ENCODE measurements at places on chromosomes 5 and 9.

- DNase-seq = no peak
Measured at GRCh38 chr9:5872511-5872910, 18.2 kb upstream of the MLANA start.

DNA sequence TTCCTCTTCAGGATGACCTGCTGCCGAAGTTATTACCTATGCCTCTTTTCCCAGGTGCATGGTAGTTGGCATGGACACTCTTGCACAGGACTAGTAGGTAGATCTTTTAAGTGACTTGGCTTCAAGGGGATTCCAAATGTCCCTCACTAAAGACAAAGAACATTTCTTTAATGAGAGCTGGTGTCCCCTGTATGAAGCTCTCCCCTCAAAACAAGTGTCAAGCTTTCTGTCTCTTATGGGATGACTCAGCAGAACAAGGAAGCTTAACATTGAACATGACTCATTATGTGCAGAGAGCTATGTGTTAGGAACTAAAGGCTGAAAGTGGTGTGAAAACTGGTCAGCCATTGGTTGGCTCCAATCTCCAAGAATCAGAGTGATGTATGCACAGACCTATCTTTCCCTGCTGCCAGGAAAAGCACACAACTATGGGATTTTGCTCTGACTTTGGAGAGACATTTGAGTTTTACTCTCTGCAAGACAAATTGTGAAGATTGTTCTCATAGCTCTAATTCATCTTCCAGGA lies 120.5 kb downstream of the PRDM6 start:
- DNase-seq = no peak

- no peak for DNase-seq
Measured at GRCh38 chr5:95130941-95131340, 154.0 kb downstream of the MCTP1 start.

- DNase-seq = no peak
Measured at GRCh38 chr5:177592905-177593304, 902 bp downstream of the TMED9 start.

DNA sequence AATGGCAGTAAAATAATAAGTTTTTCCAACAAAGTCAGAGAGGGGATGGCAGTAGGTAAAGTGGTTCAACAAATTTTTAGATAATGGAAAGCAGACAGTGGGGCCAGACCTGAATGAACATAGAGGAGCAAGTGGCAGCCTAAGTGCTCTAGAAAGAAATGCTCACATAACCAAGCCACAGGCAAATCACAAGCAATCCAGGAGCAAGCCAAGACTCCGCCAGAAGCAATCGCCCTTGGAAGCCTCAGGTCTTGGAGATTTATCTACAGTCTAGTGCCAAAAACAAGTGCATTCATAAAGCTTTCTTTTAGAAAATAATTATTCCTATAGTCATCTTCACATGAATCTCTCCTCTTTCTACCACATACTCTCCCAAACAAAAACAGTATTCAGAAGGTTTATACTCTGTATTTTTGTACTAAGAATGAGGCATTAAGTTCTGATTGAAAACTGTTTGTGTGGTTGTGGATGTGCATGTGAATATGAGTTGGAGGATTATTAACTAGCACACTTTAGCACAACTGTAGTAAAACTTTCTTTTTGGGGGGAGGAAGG lies 375.5 kb downstream of the CDH9 start:
- DNase-seq = no peak

GRCh38 chr5:154673506-154673905 lies 81.7 kb upstream of the LARP1 start:
- DNase-seq = no peak

DNA sequence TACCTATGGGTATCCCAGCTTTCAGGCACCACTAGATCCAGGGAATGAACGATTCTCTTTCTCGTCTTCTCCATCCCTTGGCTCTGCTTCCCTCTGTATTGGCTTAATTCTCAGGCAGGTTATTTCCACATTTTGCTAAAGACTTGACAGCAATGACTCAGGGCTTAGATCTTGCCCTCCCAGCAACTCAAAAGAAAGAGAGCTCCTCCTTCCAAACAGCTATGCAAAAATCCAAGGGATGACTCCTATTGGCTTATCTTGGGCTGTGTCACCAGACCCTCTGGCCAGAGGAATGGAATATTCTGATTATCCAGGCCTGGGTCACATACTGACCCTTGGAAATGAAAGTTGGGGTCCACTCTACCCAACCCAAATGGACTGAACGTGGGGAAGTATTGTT lies 270.2 kb downstream of the NTRK2 start:
- no peak for DNase-seq

DNA sequence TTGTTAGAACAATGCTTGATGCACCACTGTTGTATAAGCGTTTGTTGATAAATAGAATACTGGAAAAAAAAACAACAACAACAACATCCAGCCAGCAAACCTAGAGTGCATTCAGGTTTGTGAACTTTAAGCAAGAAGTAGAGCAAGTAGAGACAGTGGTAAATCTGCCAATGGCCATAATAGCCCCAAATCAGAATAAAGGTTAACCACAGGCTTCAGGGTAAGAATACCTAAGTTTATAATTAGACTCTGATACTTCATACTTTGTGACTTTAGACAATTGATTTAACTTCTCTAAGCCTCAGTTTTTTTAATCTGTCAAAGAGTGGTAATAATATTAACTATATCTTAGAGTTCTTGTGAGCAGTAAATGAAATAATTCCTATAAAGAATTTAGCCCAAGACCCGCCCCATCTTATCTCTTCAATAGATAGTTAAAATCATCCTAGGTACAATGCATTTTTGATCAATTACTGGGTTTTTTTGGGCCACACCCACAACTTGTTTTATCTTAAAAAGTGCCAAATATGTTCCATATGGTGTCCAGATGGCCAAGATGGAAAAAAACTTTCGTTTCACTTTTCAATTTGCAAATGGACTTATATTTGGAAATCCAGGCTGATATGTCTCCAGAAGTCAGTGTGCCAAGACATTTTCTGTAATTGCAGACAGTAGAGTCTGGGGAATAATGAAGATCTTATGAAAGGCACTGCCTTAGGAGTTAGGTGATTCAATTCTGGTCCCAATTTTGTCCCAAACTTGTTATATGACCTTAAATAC lies 24.5 kb upstream of the DPYSL3 start:
- DNase-seq = no peak

DNA sequence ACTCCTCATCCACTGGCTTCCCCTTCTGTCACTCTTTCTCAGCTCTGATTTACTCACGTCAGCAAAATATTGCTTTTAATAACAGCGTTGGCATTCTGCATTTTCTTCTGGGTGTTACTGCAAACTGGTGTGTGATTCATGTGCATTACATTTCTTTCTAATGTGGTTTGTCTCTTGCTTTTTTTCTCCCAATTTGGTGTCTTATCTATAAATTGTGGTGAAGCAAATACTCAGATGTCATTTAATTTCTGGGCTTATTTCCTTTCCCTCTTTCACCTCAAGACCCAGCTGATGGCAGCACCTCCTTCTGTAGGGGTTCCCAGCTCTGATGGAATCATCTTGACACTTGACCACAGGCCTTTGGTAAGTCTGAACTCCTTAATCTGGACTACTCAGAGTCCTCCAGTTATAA lies 180.7 kb upstream of the ZNF618 start:
- no peak for DNase-seq

GRCh38 chr5:171893290-171893886 lies 107.8 kb downstream of the SMIM23 start:
- no peak for DNase-seq

DNA sequence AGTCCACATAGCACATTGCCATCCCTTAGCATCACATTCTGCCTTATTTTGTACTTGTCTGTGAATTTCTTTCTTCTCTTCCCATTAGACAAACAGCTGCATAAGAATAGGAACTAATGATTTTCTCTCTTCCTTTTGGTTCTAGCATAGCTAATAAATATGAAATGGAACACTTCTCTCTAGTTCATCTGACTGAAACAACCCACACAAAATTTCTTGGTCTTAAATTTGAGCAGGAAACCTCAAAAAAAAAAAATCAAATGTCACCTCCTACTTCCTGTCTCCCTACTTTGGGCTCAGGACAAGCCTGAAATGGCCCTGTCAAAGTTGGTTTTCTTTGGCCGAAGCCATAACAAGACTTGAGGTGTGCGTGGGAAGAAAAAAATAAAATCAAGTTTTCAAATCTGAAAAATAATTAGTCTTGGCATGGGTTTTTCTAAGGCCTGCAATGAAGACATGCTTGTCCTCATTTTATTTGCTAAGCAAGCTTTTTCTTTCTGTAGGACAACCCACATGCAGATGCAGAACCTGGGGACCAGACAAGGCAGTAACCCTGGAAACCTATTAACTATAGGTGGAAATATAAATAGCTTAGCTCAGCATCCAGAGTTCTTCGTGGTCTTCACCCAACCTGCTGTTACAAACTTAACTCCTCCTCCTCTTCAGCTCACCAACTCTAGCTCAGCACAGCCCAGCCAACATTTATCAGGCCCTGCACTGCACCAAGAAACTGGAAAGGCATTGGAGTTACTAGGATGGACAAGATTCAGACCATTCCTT lies 523.5 kb upstream of the KLF4 start:
- no peak for DNase-seq

- DNase-seq = no peak
Measured at GRCh38 chr9:91419222-91420191, 4.1 kb downstream of the NFIL3 start.

GRCh38 chr9:127732444-127732843 lies 2.6 kb downstream of the TOR2A start:
- DNase-seq = no peak

DNA sequence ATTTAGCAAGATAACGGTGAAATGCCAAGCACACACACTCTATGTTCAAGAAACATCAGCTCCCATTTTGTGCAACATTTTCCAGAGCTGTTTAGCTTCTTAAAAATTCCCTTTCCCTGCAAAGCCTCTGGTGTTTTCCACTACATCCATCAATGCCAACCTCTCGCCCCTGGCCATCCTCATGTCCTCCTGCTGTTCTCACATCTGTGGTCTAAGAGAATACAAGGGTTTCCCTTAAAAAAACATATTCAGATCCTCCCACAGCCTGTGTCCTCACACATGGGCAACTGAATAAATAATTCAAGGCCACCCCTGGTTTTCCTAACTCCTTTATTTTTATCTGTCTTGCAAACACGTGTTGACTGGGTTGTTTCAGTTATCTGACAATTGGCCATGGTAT lies 70.3 kb downstream of the PAPPA start:
- no peak for DNase-seq

DNA sequence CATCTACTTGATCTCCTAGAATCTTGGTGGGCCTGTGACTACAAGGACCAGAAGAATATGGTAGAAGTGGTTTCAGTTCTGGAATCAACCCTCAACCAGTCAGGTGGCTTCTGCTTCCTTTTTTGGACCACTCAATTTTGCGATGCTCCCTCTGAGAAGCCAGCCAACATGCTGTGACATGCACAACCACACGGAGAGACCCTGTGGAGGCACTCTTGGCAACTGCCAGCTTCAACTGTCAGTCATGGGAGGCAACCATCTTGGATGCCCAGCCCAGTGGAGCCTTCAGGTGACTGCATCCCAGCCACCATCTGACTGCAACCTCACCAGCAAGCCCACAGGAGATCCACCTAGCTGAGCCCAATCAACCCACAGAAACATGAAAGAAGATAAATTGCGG lies 137.3 kb downstream of the FAM114A2 start:
- no peak for DNase-seq

All from T-helper 1 cell (primary cell).